HCT116 (cell line): ENCODE measurements at places on chromosomes 6 and 20.

GRCh38 chr6:26360451-26361416 lies 4.3 kb upstream of the BTN3A2 start:
- no peak for DNase-seq

GRCh38 chr20:64188682-64189529 lies 24.7 kb downstream of the MYT1 start:
- peak; percentile 2 for DNase-seq

DNA sequence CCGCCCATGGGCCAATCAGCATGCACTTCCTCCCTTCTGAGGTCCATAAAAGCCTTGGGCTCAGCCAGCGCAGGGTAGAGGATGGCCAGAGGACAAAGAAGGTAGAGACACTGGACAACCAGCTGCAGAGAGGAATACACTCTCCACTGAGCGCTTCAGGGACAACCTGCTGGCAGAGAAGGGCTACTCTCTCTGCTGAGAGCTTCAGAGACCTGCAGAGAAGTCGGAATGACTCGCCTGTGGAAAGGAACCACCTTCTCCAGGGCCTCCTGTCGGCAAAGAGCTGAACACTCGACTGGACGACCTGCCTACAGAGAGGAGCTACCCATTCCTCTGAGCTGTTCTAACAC lies 31.4 kb upstream of the SLA2 start:
- no peak for DNase-seq

GRCh38 chr6:26322645-26323482 lies 42.1 kb upstream of the BTN3A2 start:
- peak; percentile 82 for DNase-seq

DNA sequence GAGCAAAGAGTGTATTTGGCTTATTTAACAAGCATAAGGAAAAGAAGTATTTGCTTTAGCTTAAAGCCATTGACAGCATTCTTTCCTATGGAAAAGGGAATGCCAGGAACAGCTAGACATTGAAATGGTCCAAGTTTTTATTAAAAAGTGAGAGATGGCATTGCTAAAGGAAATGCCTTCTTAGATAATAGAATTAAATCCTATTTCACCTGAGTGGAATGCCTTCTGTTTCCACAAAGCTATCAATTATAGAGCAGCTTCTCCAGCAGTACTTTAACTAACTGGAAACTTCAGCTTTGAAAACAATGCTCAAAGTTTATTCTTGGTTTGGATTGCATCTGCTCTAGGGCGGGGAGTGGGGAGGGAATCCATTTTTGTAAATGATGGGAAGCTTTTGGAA lies 85.1 kb upstream of the CNKSR3 start:
- no peak for DNase-seq
